ENCODE measurements at places on chromosomes 1 and 21.

- DNase-seq: no peak
These were observed 12.8 kb upstream of the LRRC52 start for GRCh38 chr1:165531021-165531420.

GRCh38 chr1:17878837-17879236 is 123.7 kb downstream of the ACTL8 start:
- DNase-seq: no peak

GRCh38 chr1:48916130-48917069 is 139.7 kb upstream of the BEND5 start:
- DNase-seq: no peak

- no peak for DNase-seq
These were observed 3.2 kb downstream of the NOS1AP start for GRCh38 chr1:162072740-162073139.

- DNase-seq: no peak
These were observed 37.2 kb downstream of the RRP1 start for GRCh38 chr21:43826623-43826974.

DNA sequence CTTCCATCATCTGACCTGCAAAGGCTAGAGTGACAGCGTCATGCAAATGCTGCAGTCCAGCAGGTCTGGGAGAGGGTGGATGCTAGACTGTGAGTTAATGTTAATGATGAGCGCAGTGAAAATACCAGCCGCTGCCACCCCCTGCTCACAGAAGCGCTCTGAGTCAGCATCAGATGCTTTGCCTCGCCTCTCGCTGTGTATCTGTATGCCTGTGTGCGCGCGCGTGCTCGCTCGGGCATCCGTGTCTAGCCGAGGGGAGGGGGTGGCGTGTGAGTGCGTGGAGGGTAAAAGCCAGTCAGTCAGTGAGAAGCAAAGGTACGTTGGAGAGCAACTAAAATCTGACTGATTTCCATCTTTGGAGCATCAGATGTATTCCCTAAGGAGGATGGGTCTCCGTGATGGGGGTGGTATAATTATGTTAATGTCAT is 858.7 kb downstream of the USP25 start:
- DNase-seq: no peak

Measured in activated naive CD8-positive, alpha-beta T cell treated with anti-CD3 and anti-CD28 coated beads, Interleukin-2, amount 50 U/mL, for 24 hours (primary cell).